Fibroblast of upper back skin (primary cell): ENCODE measurements at places on chromosomes 11 and 22.
A peak's percentile ranks its signal among the peaks of the same experiment; 100 is the strongest.

- DNase-seq = no peak
Measured at GRCh38 chr11:123581651-123582399, 72.6 kb downstream of the SCN3B start.

- DNase-seq = peak; percentile 94
Measured at GRCh38 chr11:128709402-128709801, 15.5 kb downstream of the FLI1 start.

- peak; percentile 39 for DNase-seq
Measured at GRCh38 chr11:15258433-15259165, 143.9 kb downstream of the INSC start.

GRCh38 chr22:39489094-39490068, 12.7 kb upstream of the MIEF1 start:
- no peak for DNase-seq

DNA sequence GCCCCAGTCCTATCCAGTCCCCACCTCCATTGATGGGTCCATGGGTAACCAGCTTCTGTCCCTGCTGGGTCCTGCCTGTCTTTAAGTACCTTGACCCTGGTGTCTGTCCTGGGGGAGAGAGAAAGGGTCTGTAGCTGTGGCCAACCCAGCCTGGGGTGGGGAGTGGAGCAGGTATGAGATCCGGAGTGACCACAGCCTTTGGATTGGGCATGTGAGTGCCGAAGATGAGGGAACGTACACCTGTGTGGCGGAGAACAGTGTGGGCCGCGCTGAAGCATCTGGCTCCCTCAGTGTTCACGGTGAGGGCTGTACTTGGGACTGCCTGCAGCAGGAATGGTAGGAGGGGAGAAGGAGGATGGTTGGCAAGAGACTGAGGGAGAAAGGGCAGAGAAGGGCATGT, 5.2 kb downstream of the ROBO3 start:
- no peak for DNase-seq

GRCh38 chr22:48365386-48365785, 1462.3 kb downstream of the BRD1 start:
- no peak for DNase-seq

GRCh38 chr22:29842740-29843139, 4.7 kb upstream of the ASCC2 start:
- peak; percentile 74 for DNase-seq

- no peak for DNase-seq
Measured at GRCh38 chr22:24901448-24901847, 45.0 kb downstream of the LHFPL7 start.

- peak; percentile 34 for DNase-seq
Measured at GRCh38 chr11:84829162-84829561, 798.0 kb downstream of the DLG2 start.

GRCh38 chr11:111748035-111748804, 18.0 kb downstream of the PPP2R1B start:
- DNase-seq = no peak

GRCh38 chr11:110367571-110367970, 62.2 kb upstream of the FDX1 start:
- no peak for DNase-seq

DNA sequence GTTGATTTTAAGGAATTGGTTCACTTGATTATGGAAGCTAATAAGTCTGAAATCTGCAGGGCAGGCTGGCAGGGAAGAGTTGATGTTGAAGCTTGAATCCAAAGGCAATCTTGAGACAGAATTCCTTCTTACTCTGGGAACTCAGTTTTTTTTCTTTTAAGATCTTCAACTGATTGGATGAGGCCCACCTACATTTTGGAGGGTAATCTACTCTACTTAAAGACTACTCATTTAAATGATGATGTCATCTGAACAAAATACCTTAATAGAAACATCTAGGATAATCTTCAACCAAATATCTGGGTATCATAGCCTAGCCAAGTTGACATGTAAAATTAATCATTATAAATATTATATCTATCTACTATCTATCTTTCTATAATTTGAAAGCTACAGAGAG, 163.2 kb downstream of the PGR start:
- DNase-seq = no peak

DNA sequence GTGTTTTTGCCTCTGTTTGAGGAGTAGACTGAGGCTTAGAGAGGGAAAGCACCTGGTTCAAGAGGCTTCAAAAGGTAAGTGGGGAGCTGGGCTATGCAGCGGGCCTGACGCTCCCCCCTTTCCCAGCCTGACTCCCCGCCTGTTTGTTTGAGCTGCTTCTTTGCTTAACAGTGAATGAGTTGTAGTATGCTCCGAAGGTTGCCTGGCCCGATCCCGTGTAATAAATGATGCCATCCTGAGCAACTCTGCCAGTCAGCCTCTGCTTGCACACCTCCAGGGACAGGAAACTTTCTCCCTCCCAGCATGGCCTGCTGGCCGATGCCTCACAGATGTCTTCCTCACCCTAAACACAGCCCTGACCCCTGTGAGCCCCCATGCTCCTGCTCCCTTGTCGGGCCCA, 45.5 kb upstream of the TTLL12 start:
- no peak for DNase-seq

DNA sequence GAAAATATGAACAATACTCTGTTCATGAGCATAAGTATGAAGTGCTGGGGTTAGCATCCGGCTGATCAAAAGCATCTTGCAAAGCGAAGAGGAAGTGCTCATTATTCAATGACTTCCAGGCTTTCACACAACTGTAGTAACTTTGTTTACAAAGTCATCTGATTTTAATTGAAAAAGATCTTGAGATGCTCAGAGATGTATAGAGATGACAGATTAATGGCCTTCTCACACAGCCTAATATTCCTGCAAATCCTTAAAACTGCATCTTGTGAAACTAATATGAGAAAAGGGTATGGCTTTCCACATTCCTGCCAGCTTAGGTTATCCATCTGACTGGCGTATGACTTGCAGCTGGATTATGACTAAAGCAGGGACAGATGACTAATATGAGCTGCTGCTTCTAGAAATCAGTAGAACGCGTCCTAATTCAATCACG, 125.4 kb downstream of the CASP12 start:
- DNase-seq = peak; percentile 93

DNA sequence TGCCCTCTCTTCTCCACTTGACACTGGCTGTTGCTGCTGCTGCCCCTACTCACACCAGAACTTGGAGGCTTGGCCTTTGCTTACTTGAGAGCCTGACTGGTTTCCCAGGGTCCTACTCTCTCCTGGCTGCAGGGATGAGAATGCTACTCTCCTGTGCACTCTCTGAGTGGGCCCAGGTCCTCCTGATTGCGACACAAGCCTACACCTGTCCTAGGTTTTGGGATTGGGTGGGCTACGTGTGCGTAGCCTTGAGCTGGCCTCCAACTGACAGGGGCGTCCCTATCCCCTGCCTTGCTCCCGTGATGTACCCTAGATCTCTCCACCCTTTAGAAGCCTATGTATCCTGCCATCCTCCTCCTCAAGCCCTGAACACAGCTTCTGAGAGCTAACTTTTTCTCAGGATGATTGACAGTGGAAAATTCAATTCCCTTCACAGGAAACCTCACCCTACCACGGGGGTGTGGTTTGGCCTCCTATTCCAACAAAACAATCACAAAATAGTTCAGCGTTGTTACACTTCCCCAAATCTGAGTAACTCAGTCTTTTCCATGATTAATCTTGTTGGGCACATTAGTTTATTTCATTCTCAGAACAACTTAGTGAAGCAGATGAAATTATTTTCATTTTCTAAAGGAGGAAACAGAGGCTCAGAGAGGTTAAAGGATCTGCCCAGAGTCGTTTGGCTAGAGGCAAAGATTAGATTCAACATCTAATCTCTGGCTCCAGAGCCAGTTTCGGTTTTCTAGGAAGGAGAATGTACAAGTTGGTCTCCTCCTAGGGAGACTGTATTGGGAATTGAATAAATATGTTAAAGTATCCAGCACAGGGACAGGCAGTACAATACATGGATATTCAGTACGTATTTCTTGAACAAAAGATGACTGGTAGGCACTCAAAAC, 17.6 kb upstream of the AMOTL1 start:
- no peak for DNase-seq

DNA sequence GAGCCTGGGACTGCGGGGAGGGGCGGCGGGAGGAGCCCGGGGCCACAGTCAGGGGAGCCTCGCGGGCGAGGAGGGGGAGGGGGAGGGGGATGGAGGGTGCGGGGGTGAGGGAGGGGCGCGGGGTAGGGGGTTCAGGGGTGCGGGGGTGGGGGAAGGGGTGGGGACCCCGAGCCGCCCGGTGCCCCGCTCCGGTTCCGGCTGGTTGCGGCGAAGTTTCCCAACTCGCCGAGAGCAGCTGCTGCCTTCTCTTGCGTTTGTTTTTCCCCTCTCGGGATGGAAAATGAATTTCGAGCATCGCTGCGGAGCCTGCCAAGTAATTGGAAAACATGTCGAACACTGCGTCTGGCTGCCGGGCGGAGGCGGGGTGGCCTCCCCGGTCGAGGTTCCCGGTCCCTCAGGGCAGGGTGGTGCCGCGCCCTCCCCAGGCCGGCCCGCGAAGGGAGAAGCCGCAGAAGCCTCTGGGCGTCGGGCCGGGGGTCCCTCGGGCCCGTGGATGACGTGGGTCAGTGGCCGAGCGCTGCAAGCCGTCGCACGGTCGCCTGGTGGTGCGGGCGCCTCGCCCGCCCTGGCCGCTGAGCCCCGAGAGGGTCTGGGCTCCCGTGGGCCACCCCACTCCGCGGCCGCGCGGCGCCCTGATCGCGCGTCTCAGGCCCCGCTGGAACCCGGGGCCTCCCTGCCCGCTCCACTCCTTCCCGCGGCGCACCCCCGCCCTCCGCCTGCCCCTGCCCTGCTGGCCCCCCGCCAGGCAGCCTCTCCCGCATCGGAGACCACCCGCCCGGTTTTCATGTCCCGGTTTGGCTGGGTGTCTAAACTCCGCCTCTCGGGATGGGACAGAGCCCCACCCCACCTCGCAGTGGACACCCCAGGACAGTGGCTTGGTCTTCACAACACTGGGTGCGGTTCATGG, 12.1 kb downstream of the SPATA19 start:
- no peak for DNase-seq

- DNase-seq = no peak
Measured at GRCh38 chr11:122108192-122108799, 7.7 kb downstream of the BLID start.

- DNase-seq = no peak
Measured at GRCh38 chr22:47943729-47944700, 1181.6 kb downstream of the TBC1D22A start.

DNA sequence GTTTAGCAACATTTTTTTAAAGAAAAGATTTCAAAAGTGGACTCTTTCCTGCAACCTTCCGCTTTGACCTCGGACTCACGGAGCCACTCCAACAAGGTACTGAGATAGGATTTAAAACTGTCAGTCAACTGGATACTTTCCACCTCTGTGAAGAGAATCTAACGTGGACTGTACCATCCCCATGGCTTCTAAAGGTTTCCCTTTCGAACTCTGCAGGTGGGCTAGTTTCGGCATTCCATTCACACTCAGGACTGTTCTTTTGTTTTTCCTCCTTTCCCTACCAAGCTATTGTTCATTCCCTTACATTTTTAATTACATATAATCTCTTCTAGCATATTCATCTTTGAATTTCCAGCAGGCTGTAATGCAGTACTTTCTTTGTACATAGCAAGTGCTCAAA, 88.5 kb upstream of the AKIP1 start:
- no peak for DNase-seq

DNA sequence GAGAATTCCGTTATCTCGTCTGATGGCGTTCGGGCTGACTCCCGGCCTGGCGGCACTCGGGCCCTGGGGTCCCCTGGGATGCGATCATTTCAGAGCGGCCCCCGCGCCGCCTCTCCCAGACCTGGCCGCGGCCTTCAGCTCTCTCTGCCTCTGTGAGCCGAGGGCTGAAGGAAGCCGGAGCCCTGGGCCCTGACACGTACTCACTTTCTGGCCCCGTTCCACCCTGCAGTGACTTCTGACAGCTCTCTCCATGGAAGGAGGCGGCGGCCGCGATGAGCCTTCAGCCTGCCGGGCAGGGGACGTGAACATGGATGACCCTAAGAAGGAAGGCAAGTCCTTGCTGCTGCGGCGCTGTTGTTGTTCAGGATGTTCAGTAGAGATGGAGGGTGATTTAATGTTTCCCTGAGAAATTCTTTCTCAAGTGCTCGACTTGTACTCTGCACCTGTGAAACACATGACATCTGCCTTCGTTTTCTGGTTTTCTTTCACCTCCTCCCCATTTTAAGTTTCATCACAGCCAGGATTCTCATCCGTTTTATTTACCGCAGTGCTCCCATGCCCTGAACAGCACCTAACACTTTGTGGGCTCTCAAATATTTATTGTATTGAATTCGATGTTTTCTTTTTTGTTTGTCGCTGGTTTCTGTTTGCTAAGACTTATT, 612 bp downstream of the GTSE1 start:
- peak; percentile 14 for DNase-seq

- no peak for DNase-seq
Measured at GRCh38 chr22:23184764-23185113, 4.4 kb downstream of the BCR start.

- DNase-seq = no peak
Measured at GRCh38 chr11:116176484-116177005, 596.2 kb downstream of the BUD13 start.

- no peak for DNase-seq
Measured at GRCh38 chr11:32115446-32115845, 24.6 kb downstream of the RCN1 start.

DNA sequence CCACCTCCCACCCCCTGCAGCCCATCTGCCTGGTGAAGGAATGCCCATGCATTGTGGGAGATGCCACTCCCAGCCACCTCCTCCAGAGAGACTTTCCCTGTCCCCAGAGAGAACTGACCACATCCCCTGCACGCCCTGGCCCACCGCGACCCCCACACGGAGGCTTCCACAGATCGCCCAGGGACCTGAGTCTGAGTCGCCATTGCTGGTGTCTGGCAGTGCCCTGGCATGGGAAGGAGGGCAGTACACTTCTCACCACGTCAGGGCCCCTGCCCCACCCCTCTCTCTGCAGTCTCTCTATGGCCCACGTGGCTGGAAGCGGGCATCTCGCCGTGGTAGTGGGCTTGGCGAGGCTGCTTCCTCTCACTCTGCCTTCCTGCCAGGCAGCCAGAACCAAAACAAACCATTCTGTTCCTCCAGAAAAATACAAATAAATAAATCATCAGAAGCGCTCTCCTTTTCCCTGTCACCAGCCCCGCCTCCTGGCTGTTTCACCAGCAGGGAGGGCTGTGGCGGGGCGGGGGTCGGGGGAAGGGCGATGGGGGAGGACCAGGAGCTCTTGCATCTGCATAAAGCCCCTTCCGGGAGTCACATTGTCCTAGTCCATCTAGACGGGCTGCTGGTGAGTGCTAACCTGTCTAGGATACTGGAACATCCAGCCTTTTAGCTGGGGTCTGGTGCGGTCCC, 20.9 kb downstream of the SHISAL1 start:
- DNase-seq = no peak

GRCh38 chr11:85779956-85780640, 30.8 kb downstream of the SYTL2 start:
- peak; percentile 44 for DNase-seq

DNA sequence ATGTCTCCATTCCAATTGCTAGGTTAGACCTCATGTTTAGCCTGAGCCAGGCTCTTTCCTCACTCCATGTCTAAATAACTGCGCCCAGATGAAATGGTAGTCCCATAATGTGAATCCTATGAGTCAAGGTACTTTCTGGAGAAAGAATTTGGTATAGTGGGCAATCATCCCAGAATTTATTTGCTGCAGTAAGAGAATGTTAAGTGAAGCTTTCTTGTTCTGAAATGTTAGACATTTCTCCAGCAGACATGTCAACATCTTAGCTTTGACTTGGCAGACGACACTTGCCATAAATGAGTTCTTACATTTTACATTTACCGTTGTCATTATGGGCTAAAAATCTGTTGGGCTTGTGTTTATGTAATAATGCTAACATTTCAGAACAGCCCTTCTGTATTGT, 165.2 kb downstream of the PGR start:
- DNase-seq = peak; percentile 88

- DNase-seq = no peak
Measured at GRCh38 chr11:117020869-117021564, 77.2 kb downstream of the SIK3 start.

- DNase-seq = no peak
Measured at GRCh38 chr11:3050386-3051195, 6.6 kb downstream of the CARS1 start.
